Fibroblast of skin of left biceps (primary cell): ENCODE measurements at places on chromosomes 3 and 15.

- no peak for DNase-seq
These were observed 2.8 kb downstream of the TMEM115 start for GRCh38 chr3:50356553-50356952.

DNA sequence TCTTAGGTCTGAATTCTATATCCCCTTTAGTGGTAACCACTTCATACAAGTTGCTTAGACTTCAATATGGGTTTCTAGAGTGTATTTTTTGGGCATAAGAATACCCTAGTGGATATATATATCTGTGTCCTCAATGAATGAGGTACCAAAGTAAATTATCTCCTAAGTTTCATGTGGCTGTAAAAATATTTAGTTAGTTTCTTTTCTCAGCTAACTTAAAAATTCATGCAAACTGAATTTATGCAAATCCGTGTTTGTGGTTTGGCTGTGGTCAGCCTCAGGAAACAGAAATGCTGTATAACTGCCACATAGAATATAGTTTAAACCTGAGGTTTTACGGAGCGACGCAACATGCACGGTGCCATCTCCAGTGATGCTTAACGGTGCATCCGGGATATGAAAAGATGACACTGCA is 80.3 kb downstream of the PEX5L start:
- no peak for DNase-seq

GRCh38 chr15:83200589-83200988 is 7.0 kb downstream of the HDGFL3 start:
- DNase-seq, result no peak

DNA sequence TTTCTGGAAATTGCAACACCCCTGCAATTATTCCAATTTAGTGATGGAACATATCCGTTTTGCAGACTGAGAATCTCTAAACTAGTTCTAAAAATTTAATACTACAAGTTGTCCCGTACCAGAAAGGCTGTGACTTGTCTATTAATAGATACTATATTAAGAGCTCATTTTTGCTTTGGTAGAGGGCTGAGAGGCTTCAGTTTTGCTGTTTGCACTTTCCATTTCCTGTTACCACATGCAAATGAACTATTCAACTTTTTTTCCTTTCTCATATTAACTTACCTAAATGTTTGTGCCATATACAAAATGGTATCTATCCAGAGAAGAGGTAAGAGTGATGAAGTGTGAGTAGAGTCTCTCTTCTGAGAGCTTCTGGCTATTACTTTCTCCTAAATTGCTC is 101.5 kb upstream of the CRBN start:
- DNase-seq, result no peak

- DNase-seq, result no peak
These were observed 153.1 kb downstream of the SEMA6D start for GRCh38 chr15:47870300-47870955.

GRCh38 chr3:126100634-126101301 is 16.8 kb upstream of the SLC41A3 start:
- no peak for DNase-seq

GRCh38 chr3:135878501-135878900 is 87.0 kb upstream of the PPP2R3A start:
- DNase-seq, result no peak

DNA sequence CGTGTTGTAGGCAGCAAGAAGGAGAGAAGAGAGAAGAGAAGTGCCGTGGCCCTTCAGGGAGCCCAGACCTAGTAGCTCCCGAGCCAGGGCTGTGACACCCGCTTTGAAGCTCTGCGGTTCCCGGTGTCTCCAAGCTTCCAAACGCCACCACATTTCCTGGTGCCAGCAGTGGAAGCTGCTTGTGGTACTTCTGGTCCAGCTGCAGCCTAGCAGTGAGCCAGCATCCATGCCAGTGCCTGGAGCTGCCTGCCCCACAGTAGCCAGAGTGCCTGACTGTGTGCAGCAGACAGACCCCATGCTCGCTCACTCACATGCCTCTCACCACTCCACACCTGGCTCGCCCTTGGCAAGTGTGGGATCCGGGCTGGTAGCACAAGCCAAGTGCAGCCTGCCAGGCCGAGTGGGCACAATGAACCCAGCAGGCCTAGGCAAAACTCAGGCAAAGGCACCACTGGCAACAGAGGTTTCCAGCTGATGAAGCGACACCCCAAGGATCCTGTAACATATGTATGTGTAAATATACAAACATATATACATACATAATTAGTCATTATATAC is 85.8 kb downstream of the SERPINI1 start:
- no peak for DNase-seq

DNA sequence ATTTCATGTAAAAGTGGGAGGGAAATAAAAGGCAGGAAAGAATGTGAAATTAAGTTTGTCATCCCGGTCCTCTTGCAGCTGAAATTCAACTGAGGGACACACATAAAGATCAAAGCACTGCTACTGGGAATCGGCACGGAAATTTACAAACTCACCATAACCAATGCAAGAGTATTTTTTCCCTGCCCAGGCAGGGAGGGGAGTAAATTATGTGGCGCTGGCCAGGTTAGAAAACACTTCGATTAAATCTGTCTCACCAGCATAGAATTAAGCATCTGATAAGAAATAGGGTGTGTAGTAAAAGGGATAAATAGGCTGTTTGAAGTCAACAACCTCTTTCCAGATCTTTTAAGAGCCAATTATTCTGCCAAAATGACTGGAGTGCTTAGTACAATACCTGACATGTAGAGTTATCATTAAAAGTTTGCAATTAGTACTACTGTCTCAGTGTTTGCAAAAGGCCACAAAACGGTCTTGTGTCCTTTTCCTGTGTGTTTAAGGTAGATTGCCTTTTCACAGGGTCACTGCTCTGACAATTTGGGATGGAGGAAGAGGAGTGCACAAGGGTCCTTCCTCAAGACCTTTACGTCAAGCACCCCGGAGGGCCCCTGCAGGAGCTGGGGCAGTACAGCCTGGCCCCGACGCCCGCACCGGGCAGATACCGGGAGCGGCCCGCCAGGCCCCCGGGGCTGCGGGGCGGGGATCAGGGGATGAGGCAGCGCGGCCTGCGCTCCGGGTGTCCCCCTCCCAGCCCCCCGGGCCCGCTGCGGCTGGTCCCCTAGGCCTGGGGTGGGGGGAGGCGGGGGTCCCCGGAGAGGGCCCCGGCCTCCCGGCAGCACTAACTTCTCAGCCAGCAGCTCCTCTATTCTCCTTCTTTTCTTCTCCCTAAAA is 651 bp downstream of the UBA3 start:
- DNase-seq, result no peak

DNA sequence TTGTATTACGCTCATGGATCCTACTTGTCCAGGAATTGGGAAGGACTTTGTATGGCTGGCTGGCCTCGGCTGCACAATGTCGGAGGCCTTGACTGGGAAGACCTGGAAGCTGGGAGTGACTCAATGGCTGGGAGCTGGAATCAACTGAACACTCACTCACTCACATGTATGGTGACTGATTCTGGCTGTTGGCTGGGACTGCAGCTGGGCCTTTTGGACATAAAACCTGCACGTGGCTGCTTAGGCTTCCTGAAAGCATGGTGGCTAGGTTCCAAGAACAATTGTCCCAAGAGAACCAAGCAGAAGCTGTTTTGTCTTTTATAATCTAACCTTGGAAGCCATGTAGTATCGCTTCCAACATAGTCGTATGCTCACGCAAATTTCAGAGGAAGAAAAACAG is 38.0 kb upstream of the CMTM8 start:
- DNase-seq, result no peak
